ENCODE measurements at places on chromosomes 11 and 22.

- DNase-seq, result peak; percentile 30
Observed at GRCh38 chr11:83151274-83151977, 5.5 kb upstream of the PCF11 start.

GRCh38 chr11:16862726-16863125, 124.3 kb downstream of the C11orf58 start:
- peak; percentile 20 for DNase-seq

- DNase-seq, result peak; percentile 12
Observed at GRCh38 chr22:41341990-41342389, 39.8 kb upstream of the TEF start.

DNA sequence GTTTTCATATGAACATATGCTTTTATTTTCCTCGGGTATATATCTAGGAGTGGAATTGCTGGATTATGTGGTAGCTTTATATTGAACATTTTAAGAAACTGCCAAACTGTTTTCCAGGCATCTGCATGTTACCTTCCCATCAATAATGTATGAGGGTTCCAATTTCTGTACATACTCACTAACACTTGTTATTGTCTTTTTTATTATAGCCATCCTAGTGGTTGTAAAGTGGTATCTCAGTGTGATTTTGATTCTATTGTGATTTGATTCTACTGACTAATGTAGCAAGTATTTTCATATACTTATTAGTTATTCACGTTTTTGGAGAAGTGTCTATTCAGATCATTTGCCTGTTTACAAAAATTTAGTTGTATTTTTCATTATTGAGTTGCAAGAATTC, 2.0 kb downstream of the ANO5 start:
- no peak for DNase-seq

- peak; percentile 72 for DNase-seq
Observed at GRCh38 chr22:26679003-26679629, 21.7 kb downstream of the MIAT start.

DNA sequence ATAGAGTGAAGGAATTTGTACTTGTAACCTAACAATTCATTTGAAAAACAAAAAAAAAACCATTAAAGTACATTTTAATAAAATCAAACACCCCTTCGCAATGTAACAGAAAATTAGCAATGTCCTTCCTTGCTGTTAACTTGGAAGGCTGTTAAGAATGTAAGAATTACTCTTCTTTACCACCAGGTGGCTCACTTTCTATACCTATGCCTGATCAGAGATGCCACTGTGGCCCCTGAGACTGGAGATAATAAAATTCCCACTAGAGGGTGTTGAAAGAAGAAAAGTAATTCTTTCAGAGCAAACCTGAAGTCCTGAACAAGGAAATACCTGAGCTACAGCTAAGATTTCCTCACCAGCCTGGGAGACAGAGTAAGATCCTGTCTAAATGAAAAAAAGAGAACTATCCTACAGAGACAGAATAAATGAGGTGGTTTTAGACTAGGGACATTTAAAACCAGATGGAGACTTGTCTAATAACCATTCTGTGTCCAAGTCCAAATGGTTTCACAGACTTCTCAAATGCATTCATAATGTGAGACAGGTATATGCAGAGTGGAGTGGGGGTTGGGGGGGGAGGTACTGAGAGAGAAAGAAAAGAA, 1089.3 kb downstream of the FAM181B start:
- peak; percentile 45 for DNase-seq

DNA sequence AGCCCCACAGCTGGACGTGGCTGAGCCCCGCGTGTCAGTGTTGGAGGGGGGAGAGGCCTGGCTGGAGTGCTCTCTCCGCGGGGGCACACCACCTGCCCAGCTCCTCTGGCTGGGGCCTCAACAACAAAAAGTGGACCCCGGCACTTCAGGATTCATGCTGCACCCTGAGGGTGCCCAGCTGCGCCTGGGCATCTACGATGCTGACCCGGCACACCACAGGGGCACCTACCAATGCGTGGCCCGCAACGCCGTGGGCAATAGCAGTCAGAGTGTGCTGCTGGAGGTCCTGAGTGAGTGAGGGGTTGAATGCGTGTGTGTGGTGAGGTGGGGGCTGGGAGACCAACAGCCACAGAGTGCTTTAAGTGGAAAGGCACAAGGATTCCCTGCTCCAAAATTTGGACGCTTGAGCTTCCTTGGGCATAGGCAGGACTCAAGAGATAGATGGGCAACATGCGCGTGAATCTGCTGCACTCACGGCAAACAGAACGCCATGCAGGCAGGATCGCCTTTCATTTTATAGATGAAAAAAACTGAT, 7.6 kb downstream of the VSIG10L2 start:
- DNase-seq, result no peak

- peak; percentile 56 for DNase-seq
Observed at GRCh38 chr11:450809-451451, 851 bp downstream of the PTDSS2 start.

DNA sequence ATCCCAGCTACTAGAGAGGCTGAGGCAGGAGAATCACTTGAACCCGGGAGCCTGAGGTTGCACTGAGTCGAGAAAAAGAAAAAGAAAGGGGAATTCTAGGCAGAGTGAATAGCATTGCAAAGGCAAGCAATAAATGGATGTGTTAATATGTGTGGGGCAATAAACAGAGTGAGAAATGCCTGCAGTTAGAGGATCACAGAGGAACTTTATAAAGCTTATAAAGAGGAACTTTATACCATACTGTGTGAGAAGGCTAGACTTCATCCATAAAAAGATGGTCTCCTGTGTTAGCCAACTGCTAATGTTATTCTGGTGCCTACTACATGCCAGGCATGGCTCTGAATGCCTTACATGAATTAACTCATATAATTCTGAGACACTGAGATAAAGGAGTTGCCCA, 841 bp downstream of the B3GNT6 start:
- no peak for DNase-seq

- DNase-seq, result no peak
Observed at GRCh38 chr11:48101958-48102357, 114.7 kb upstream of the OR4B1 start.

Measured in fibroblast of mammary gland (primary cell).